ENCODE measurements at places on chromosomes 11 and 22.

GRCh38 chr11:92702805-92703448, 266.5 kb upstream of the MTNR1B start:
- DNase-seq = no peak

GRCh38 chr11:70407814-70408213, 9.5 kb downstream of the CTTN start:
- no peak for DNase-seq

DNA sequence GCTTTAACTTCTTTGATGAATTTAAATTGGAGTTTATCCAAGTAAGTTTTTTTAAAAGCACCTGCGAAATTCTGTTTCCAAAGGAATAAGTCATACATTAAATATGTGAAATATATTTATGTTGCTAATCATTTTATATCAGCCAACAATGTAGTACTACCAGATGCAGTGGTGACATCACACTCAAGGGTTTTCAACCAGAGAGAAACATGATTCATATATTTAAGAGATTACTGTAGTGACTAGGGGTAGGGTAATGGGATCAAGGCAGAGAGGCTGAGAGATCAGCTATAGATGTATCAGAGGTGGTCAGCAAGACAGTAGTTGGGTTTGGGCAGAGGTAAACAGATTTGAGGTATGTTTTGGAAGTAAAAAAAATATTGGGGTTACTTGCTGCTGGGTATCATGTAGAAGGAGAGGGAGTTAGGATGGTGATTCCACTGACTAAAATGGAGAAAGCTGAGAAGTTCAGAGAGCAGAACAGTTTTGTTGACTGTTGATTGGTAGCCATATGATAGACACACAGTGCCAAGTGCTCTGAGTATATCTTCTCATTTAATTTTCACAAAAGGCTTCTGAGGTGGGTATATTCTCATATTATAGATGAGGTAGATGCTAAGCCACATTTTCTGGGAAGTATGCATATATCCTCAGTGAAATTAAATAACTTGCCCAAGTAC, 39.4 kb downstream of the CEP57 start:
- DNase-seq = no peak

GRCh38 chr11:131874070-131874469, 503.7 kb downstream of the NTM start:
- no peak for DNase-seq

GRCh38 chr11:57356268-57356667, 18.1 kb downstream of the P2RX3 start:
- DNase-seq = no peak

- DNase-seq = no peak
Measured at GRCh38 chr22:50581950-50582492, 628 bp downstream of the CHKB start.

- no peak for DNase-seq
Measured at GRCh38 chr11:112179601-112180000, 4.3 kb downstream of the BCO2 start.

- DNase-seq = no peak
Measured at GRCh38 chr11:58923300-58923788, 15.9 kb upstream of the GLYATL1 start.

GRCh38 chr11:123429913-123430720, at the start of gene GRAMD1B:
GRAMD1B (plus strand) TSS chr11:123430269; CDS start chr11:123430793, 524 bp downstream.
- no peak for DNase-seq

GRCh38 chr11:720642-721246, 14.7 kb downstream of the EPS8L2 start:
- peak; percentile 77 for DNase-seq

DNA sequence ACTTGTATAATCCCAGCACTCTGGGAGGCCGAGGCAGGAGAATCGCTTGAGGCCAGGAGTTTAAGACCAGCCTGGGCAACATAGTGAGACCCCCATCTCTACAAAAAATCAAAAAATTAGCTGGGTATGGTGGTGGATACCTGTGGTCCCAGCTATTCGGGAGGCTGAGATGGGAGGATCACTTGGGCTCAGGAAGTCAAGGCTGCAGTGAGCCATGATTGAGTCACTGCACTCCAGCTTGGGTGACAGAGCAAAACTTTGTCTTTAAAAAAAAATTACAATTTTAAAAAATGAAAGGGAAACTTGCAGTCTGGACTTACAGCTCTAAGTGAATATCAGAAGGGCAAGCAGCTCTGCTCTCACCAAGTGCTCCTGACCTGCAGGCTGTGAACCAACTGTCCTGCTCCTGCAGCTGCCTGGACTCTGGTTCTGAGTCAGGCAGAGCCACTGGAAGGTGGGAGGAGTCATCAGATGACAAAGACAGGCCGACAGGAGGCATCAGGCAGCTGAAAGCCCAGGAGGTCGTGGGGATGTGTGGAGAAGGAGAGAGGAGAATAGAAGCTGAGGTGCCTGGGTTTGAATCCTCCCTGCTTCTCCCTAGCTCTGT, 9.6 kb downstream of the SMTNL1 start:
- no peak for DNase-seq

- no peak for DNase-seq
Measured at GRCh38 chr22:50691521-50691920, 18.9 kb downstream of the SHANK3 start.

DNA sequence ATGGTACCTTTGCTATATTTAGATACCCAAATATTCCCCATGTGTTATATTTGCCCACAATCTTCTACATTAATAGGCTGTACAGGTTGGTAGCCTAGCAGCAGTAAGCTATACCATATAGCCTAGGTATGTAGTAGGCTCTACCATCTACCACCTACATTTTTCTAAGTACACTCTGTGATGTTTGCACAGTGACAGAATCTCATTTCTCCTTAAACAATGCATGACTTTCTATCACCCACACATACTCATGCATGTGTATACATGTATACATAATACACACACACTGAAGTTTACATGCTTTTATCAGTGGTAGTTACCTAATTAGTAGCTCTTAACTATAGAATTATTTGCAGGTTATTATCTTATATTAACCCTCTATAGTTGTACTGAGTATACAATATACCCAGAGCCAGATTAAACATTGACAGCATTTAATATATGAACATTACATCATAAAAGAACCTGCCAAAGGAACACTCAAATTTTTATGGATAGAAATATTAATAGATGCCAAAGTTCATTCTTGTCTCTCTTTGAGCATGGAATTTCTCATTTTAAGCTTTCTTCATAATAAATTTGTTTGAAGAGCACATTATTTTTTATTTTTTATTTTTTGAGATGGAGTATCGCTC, 51.4 kb downstream of the ELP4 start:
- DNase-seq = no peak

DNA sequence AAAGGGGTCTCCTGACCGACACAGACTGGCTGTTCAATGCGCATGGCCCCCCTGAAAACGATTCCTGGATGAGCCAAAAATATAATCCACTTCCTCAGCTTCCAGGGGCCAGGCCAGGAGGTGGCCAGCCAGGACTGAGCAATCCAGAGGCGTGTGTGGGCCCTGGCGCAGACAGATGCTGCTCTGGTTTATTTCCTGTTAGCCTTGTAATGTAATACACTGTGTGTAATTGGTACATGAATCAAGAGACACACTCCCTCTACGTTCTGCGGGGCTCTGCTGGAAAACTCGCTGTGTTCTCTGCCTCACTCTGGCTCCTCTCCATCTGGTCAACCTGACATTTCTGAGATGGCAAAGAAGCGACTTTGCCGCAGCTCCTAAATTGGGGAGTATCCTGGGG, 26.3 kb upstream of the ISX start:
- no peak for DNase-seq

GRCh38 chr11:91700854-91701253, 523.8 kb upstream of the FAT3 start:
- no peak for DNase-seq

DNA sequence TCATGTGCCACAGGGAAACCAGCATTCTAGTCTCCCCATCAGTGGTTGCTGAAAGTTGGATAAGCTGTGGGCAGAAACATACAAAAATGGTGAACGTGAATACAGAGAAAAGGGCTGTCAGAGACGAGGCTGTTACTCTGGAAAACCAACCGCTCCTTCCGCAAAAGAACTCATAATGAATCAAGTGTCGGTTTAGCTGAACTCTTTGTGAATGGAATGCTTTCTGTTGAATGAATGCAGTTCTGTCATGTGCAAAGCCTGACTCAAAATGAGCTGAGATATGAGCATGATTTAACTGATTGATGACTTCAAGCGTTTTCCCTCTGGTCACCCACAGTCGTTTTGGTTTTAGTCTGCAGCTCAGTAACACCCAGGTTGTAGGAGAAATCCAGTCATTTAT, 298.3 kb downstream of the ETS1 start:
- DNase-seq = no peak

- no peak for DNase-seq
Measured at GRCh38 chr22:47779474-47779873, 1017.0 kb downstream of the TBC1D22A start.

DNA sequence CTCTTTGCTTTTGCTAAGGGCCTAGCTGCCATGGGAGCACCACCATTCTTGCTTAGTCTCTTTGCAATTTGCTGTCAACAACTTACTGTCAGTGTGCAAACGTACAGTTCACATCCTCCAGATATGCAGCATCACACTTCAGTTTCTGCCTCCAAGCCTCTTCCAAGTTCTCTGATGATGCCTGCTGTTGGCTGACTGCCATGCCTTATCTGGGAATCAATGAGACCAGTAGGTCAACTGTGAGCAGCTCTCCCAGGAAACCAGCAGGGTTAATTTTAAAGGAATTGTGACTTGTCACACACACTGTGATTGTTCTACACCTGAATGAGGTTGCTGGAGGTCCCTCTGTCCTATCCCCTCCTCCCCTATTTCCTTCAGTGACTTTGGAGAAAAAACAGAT, 56.0 kb downstream of the COPB1 start:
- DNase-seq = no peak

DNA sequence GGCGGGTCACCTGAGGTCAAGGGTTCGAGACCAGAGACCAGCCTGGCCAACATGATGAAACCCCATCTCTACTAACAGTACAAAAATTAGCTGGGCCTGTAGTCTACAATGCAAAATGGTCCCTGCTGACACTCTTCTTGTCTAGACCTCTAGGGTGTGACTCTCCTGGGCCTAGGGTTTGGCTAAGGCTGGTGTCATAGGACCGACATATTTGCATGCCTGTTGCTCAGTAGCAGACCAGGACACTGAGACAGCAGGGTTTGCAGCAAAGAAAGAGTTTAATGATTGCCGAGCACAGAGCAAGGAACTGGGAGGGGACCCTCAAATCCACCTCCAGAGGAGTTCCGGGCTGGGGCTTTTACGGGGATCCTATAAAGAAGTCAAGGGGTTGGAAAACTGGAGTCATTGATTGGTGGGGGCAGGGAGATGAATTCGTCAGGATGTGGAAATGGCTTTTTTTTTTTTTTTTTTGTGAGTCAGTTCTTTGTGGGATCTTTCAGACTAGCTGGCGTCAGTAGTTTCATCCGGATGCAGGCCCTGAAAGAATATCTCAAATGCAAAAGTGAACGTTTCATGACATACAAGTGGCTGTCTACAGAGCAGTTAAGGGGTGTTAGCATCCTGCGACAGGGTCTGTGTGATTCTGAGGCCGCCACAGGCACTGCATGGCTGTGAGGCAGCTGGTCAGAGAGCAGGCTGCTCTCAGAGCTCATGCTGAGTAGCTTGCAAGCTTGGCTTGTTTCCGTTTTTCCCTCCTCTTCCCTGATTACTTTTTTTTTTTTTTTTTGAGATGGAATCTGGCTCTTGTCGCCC, 27.2 kb upstream of the A4GALT start:
- no peak for DNase-seq

- no peak for DNase-seq
Measured at GRCh38 chr11:3613998-3614741, 27.6 kb downstream of the ART5 start.

GRCh38 chr22:25000686-25001085, 48.2 kb downstream of the KIAA1671 start:
- no peak for DNase-seq

DNA sequence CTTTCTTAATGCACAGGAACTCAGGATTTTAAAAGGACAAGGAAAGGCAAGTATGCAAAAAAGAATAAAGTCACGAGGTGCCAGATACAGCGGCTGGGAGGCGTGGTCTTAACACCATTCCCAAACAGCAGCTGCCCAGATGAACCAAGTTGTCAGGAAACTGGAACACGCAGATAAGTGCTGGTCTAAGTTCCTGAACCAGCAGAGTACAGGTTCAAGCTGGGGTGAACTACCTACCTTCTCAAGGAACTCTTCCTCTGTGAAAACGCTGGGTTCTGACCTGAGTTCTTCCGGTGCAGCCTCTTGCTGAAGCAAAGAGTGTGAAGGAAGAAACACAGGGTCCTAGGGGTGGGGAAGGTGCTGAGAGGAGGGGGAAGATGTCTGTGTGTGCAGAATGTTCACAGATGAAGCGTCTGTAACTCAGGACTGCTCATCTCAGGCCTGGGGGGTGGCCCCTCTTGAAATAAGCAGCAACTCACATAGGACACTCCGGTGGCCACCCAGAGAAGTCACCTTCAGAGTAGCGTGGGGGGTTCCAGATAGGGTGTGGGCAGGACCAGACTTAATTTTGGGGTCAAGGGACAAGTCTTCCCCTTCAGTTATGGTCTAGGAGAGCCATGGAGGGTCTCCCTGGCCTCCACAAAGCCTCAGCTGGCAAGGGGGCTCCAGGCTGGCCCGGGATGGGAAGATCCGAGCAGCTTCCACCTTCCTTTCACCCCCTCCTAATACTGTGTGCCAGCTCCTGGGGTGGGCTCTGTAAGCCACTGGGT, 3.2 kb downstream of the TPST2 start:
- no peak for DNase-seq

DNA sequence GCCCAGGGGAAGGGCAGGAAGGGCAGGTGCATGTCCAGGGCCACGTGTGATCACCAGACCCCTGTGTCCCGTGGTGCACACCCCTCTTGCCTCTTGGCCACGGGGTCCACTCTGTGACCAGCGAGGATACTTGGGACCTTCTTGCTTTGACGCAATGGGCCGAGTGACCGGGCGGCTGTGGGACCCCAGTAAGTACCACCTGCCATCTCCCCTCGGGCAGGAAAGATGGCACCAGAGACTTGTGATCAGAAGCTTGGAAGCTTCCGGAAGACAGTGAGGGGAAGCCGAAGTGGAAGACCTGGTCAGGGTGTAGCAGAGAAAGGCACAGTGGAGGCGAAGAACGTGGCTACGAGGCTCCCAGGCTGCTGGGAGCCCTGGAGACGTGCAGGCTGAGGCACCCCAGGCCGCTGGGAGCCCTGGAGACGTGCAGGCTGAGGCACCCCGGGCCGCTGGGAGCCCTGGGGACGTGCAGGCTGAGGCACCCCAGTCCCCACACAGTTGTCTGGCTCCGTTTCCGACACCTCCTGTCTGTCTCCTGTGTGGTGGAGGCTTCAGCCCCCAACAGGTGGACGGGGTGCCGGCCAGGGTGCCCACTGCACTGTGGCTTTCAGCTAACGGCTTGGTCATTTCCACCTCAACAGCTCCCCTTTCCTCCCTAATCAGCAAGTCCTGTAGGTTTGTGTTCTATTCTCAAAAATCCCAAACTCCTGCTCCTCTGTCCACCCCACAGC, 663.5 kb downstream of the BRD1 start:
- DNase-seq = no peak

DNA sequence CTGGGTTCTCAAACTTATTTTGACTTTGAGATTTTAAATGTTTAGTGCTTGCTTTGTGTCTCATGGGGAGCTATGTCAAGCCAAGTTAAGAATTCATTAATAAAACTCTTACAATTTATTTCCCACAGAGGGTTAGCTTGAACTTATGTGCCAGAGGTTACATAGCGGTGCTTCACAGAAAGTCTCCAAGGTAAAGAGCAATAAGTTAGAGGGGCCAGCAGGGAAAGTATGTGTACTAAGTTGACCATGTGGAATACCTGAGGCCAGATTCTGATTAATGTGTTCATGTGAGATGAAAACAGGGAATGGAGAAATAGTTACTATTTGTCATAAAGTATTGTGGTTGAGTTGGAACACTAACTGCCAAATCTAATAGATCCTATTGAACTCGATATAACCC, 149.3 kb downstream of the TMEM135 start:
- DNase-seq = no peak
